ENCODE measurements at places on chromosomes 7 and 10.

DNA sequence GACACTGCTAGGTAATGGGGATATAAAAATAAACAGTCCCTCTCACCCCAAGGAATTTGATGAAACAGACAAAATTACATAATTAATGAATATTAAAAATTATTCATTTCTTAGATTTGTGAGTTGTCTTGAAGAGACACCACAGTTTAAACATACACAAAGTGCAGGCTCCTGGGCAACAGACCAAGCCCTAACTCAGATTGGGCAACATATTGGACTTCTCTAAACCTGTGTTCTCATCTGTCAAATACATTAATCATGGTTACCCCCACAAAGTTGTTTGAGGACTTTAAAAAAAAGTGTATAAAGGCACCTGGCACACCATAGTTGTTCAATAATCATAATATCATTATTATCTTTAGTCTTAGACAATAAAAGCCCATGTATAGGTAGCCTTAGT is 62.5 kb upstream of the CAPZA2 start:
- DNase-seq: no peak

GRCh38 chr10:14736600-14737081 is 38.1 kb downstream of the FAM107B start:
- DNase-seq: peak; percentile 76

DNA sequence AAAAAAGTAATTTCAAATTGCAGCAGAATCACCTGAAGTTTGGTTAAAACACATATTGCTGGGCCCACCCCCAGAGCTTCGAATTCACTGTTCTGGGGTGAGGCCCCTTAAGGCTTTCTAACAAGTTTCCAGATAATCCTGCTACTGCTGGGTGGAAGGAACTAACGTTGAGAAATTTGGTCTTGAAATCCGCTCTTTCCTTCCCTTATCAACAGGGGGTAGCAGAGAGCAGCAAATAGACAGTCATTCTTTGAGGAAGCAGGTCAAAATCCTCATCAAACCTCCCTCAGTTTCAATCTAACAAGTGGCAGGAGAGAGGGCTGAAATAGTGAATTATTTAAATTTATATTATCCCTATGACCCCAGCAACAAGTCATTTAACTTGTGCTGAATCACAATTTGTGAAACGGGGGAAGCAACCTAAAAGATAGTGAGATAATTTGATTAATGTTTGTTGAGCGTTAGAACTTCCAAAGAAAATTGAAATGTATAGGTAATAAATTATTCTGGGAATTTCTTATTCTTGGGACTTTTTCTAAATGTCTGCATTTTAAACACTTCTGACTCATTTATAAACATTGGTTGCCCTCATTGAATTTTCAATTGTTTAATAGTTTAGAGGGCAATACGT is 21.7 kb upstream of the MALSU1 start:
- DNase-seq: no peak

GRCh38 chr10:71359364-71360046 is 37.2 kb upstream of the CDH23 start:
- no peak for DNase-seq

DNA sequence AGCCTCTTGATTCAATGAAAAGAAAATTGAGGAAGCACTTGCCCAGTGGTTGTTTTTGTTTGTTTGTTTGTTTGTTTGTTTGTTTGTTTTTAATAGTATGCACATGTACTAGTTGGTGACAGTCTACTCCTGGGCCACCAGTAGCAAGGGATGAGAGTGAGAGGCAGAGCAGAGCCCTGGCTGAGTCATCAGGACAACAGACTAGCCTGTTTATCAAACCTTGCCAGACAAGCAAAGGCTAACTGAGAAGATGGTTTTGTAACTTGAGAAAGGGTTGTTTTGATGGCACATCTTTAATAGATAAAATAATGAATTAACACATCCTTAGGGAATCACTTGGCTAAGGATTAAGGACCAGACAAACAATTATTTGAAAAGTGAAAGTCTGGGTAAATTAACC is 78.1 kb downstream of the INHBA start:
- DNase-seq: no peak

DNA sequence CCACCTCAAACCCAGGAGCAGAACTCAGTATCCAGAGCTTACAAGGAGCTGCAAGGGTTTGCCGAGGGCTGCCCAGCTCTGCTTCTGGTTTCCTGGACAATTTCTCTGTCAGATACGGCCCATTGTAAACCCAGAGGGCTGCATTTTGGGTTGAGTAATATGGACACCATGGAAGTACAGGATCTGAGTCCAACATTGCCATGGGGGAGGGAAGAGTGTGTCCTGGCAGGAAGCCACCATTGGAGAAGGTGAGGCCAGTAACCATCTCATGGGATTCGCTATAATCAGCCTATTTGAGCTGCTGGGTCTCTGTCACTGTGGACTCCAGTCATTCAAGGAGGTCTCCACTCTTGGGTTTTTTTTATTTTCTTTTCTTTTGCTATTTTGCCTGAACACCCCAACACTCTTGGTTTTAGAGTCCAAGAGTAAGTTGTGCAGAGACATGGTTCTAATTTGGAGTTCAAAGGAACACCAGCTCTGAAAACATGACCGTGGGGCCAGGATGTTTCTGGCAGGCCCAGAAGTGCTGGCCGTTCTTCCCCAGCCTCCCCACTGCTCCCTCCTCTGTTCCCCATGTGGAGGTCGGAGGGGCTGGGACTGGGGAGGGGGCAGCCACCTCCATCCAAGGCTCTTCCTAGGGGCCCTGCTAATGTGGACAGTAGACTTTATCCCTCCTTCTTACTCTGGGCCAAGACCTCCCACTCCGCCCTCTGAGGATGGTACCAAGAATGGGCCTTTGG is 46.2 kb downstream of the CHST3 start:
- peak; percentile 78 for DNase-seq

DNA sequence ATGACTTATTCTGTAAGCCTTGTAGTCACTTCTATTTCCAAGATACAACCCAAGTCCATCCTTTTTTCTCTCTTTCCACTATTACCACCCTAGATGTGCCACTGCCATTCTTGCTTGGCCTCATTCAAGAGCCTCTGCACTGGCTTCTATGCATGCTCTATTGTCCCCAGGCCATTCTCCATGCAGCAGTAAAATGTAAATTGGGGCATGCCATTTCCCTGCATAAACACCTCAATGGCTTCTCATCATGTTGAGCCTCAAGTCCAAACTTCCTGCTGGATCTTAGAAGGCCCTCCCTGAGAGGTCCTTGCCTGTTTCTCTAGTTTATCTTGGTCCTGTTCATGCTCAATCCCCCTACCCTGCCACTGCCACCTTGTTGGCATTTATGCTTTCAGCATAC is 23.2 kb upstream of the WDFY4 start:
- no peak for DNase-seq

GRCh38 chr10:120996456-120997034 is 145.4 kb downstream of the WDR11 start:
- DNase-seq: no peak

DNA sequence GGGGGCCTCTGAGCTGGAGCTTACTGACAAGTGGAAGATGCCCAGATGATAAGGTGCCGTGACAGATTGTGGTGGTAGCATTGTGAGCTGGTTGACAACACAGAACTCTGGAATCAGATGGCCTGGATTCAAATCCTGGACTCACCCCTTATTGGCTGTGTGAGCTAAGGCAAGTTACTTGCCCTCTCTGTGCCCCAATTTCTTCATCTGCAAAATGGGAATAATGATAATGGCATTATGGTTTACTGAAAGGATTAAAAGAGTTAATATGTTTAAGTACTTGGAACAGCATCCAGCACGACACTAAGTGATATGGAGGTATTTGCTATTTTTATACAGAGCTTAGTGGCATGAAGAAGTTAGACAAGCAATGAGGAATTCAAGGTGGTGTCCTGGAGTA is 465.9 kb upstream of the GALNT17 start:
- DNase-seq: no peak

DNA sequence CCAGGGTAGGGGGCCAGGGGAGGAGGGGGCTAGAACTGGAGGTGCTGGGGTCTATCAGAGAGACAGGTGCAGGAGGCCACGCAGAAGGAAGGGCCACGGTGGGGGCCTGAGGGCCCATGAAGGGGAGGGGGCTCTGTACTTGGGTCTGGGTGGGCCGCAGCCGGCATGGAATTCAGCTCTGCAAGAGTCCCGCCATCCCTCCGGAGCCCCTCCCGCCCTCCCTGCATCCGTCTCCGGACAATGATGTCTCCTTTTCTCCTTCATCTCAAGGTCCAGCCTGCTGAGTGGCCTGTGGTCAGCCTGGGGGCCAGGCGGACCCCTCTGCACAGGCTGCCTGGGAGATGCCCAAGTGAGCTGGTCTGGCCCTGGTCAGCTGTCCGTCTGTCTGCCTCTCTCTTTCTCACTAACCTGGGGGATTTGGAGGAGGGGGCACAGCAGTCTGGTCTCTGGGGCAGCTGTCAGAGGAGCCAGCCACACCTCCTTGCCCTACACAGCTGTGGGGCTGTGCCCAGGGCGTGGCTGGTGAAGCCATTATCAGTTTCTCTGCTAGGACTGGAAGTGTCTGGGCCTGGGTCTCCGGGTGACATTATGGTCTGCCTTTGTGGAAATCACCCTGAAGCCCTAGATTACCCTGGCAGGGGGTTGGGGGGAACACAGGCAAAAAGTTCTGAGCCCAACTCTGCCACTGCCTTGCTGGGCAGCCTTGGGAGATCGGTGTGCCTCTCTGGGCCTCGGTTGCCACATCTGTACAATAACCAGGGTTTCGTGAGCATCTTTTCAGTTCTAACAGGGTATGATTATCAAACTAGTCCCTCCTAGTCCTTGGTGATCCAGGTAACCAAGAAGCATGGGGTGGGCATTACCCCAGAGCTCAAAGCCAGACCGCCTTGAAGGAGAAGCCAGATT is 19.0 kb upstream of the HSPB1 start:
- no peak for DNase-seq

DNA sequence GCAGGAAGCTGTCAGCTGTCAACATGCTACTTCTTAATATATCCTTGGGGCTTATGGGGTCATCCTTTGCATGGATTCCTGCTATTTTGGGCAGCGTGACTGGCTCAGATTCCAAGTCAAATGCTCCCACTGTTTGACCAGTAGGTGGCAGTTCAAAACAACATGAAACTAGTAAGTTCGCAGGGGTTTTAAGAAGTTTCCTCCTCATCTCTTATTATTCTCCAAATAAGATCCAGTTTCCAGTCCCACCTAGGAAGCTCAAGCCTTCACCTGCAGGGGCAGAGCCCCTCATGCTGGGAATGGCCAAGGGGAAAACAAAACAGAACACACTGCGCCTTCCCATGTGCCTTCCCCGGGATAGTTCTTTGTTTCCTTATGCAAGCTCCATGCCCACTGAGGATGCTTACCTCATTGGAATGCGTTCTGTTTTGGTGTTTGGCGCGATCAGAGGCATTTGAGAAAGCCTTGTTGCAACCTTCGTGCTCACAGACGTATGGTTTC is 259.8 kb downstream of the GLI3 start:
- no peak for DNase-seq

DNA sequence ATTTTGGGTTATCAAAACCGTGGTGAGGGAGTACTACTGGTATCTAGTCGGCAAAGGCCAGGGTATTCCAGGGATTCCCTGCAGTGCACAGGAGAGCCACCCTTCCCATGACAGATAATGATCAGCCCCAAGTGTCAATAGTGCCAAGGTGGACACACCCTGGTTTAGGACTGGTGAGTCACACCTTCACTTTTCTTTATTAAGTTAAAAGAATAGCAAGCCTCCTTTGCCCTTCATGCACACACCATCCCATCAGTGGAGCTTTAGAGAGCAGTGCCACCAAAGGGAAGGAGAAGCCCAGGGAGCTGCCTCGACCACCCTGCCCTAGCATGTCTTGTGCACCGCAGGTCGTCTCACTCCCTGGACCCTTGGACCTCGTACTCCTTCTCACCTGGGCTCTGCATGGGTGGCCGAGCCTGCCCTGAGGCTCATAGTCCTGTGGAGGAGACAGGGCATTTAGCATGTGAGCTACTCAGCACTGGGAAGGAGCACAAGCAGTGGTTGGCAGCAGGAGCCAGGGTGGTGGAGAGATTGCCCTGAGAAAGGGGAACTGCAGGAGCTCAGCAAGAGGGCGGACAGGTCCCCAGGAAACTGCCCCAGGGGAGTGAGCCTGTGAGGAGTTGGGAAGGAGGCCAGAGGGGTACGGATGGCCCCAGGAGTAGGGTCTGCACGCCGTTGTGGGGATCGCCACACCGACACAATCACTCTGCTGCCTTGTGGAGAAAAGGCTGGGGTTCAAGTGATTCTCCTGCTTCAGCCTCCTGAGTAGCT is 17.4 kb downstream of the UBE2D4 start:
- peak; percentile 49 for DNase-seq

- DNase-seq: no peak
These were observed 244.0 kb downstream of the HGF start for GRCh38 chr7:81525841-81526240.

DNA sequence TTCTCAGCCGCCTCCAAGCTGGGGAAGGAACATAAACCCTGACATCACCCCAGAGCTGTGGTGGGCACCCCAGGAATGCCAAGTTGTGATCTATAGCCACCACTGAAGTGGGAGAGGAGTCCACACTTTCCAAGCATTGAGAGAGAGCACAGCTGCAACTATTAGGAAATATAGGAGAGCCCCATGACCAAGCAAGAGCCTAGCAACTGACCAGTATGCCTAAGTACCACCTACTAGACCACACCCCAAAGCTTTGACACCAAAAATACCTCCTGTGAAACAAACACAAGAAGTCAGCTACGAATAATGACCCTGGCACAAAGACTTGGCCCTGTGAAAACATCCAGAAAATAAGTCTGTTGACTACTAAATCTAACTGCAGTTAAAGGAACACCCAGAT is 804.1 kb upstream of the IGFBP3 start:
- no peak for DNase-seq

GRCh38 chr7:26265499-26266075 is 26.1 kb upstream of the SNX10 start:
- no peak for DNase-seq

DNA sequence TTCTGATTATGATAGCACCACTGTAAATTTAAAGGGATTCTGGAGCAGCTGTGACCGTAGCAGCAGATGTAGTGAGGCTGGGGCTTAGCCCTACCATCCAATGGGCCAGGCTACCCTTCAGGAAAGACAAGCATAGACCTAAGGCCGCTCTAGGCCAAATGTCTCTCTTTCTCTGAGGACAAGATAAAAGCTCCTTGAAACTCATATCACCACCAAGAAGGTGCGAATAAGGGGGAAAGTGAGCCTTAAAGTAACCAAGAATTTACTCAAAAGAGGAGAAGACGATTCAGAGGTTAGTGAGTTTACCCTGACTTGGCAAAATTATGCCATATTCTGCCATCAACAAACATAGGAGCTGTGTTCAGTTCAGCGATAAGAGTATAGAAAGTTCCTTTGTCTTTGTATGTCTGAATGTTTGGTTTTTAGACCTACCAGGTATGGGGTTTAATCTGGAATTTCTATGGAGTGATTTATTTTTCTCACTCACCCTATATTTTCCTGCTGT is 79.8 kb downstream of the PFKFB3 start:
- DNase-seq: no peak

- DNase-seq: peak; percentile 40
These were observed 123.3 kb downstream of the WDR37 start for GRCh38 chr10:1179346-1180070.

DNA sequence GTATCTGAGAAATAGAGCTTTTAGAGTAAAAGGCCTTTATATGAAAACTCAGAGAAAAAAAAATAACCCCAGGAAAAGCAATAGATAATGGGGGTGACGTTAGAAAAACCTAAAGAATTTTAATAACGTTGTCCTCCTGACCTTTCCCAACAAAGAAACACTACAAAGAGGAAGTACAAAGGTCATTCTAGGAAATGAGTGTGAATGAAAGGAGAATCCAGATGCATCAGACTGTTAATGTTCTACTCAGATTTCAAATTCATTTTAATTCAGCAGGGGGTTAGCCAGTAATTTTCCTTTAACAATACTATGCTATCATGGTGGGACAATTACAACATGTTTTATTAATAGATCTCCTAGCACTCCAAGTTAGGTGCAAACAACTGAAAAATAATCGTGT is 73.8 kb upstream of the CDK1 start:
- DNase-seq: no peak
